ENCODE measurements at places on chromosomes 1 and 21. TPM values are rescaled to one million over a fixed set of nuclear protein-coding genes. Genes with fewer than 3 reads are reported as not detected.

GBP1 gene
- total RNA-seq = 34.8 TPM

TRIM46 gene
- 0.94 TPM for total RNA-seq

IGSF5 gene
- total RNA-seq = not detected

THEM5 gene
- total RNA-seq = not detected

LMX1A gene
- not detected for total RNA-seq

DAP3 gene
- 96.4 TPM for total RNA-seq

CHD1L gene
- total RNA-seq = 44.0 TPM

DTL gene
- 4.0 TPM for total RNA-seq

PTPRC gene
- 1,142 TPM for total RNA-seq

TRIM67 gene
- not detected for total RNA-seq

FCAMR gene
- not detected for total RNA-seq

SLC9C2 gene
- total RNA-seq = not detected

DCST1 gene
- total RNA-seq = 0.35 TPM

EPHA2 gene
- not detected for total RNA-seq
